ENCODE measurements at places on chromosomes 16 and 17.

GRCh38 chr16:88456356-88457292, 3.5 kb downstream of the ZFPM1 start:
- DNase-seq: no peak

GRCh38 chr17:17200831-17201230, 5.3 kb downstream of the PLD6 start:
- DNase-seq: no peak

GRCh38 chr16:76976101-76976500, 214.9 kb upstream of the MON1B start:
- DNase-seq: no peak

DNA sequence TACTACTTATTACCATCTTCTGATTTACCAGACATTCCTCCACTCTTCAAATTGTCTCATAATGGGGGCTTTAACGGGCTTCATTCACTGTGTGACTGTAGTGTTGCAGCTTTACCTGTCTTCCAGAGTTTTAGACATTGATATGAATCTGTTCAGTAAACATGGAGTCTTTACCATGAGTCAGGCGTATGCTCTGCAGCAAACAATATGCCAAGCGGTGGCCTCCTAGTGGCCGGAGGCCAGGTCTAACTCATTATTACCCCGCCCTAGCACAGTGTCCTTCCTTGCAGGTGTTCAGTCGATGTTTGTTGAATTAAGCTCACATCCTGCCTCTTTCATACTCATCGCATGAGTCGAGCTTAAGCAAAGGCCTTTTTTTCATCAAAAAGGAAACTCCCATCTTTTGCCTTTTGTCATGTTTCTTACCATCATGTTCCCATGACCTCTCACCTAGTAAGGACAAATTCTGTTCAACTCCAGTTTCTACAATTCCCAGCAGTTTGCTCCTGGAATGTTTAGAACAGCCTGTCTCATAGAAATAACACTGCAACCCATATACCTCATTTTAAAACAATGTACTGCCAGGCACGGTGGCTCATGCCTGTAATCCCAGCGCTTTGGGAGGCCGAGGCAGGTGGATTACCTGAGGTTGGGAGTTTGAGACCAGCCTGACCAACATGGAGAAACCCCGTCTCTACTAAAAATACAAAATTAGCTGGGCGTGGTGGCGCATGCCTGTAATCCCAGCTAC, 39.4 kb downstream of the TUBD1 start:
- no peak for DNase-seq

- DNase-seq: peak; percentile 2
These were observed 15.6 kb downstream of the RFWD3 start for GRCh38 chr16:74650966-74651567.

DNA sequence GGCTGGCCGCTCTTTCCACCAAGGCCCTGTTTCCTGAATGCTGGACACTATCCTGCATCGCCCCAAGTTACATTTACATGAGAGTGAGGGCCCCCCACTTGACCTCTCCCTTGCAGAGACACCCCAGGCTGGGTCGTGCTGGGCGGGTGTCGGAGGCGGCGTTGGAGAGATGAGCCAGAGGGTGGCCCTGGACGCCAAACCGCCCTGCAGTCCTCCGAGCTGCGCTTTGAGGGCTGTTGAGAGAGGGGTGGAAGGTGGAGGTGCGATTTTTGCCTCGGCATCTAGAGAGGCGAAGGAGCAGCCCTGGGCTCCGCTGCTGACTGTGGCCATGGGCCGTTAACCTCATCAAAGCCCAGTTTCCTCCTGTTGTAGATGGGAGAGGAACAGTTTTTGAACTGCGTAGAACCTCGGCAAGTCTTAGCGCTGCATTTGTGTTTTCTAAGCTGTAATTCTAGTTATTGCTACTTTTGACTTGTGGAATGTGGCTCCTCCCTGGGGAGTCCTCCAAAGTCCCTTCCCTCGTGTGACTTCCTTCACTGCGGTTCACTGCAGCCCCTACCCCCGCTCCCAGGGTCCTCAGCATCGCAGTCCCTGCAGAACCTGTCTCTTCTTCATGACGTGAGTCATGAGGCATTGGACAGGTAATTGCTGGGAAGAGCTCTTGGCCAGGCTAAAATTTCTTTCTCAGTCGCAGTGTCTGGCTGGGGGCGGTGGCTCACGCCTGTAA, 986 bp upstream of the ELOB start:
- DNase-seq: no peak

DNA sequence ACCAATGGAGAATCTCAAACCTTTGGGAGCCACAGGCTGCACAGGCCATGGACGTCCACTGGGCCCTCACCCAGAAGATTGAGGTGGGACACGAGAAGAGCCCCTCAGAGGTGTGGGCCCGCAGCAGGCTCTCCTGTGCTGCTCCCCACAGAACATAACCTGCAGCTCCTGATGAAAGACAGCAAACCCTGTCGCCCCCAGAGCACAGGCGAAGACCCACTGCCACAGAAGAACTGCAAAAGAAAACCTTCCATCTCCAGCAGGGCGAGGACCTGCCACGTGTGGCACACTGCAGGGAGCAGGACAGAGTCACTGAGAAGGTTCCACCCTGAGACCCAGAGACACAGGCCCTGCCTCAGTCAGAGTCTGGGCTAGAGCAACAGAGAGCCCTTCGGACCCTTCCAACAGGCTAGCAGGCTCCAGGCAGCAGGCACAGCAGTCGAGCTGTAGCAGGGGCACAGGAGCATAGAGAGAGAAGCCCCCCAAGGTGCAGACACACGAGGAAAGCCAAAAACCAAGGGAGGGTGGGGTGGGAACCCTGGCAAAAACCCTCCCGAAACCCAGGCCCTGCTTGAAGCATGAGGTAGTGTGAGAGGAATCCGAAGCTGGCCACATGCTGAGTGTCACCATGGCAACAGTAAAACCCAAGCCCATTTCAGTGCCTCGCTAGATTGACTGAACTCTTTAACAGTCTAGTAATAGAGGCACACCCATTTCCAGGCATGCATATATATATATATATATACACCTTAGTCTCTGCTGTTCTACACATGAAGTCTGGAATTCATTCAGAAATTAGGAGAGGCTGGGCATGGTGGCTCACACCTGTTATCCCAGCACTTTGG, 60.0 kb upstream of the CHMP6 start:
- peak; percentile 12 for DNase-seq

GRCh38 chr16:270381-271255, 5.1 kb downstream of the RGS11 start:
- DNase-seq: no peak

DNA sequence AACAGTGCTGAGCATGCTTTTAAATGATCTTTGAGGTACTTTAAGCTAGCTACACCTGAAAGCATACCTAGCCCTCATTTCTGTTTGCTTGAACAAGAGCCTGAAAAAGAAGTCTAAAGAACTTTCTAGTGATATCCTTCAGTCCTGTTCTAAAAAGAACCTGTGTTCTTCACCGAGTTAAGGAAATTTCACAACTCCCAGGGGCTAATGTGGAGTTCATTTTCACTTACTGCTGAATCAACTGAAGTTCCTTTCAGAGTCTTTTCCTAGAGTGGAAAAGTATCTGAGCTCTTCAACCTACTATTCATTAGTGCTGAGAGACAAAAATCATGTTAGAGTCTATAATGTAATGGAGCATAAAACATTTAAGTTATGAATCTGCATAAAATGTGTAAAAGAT, 66.9 kb downstream of the CHD9 start:
- DNase-seq: no peak

- DNase-seq: no peak
These were observed 668 bp downstream of the USP36 start for GRCh38 chr17:78839762-78840529.

DNA sequence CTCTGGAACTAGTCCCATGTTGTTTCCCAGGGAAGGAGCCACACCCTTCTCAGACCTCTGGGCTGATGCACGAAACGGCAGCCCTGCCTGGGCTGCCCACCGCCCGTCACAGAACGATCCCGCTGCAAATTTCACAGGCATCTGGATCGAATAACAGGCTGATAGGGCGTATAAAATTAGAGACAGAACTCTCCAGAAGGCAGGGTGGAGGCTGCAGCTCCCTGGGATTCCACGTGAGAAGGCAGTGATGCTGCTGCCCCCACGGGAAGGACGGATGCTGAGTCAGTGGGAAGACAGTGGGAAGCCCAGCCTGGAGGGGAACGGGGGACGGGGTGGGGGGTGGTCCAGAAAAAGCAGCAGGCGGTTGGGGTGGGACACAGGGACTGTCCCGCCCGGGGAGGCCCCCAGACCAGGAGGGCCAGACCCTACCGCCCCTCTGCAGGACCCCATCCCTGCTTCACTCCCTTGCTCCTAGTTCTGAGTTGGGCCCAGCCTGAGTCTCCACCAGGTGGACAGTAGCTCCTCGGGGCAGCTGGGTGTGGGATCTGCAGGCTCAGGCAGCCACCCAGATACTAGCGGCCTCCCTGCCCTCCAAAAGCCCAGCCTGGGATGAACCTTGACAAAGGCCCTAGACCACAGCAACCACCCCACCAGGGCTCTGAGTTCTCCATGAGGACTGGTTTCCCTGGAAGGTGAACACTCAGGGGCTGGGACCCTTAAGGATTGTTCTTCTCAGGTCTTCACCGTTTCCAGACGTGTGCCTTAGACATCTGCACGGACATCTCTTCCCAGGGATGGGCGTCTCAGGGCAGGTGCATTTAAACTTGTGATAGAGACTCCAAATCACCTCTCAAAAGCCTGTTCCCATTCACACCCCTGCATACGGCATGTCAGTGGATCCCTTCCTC, 117.8 kb downstream of the METRNL start:
- no peak for DNase-seq

DNA sequence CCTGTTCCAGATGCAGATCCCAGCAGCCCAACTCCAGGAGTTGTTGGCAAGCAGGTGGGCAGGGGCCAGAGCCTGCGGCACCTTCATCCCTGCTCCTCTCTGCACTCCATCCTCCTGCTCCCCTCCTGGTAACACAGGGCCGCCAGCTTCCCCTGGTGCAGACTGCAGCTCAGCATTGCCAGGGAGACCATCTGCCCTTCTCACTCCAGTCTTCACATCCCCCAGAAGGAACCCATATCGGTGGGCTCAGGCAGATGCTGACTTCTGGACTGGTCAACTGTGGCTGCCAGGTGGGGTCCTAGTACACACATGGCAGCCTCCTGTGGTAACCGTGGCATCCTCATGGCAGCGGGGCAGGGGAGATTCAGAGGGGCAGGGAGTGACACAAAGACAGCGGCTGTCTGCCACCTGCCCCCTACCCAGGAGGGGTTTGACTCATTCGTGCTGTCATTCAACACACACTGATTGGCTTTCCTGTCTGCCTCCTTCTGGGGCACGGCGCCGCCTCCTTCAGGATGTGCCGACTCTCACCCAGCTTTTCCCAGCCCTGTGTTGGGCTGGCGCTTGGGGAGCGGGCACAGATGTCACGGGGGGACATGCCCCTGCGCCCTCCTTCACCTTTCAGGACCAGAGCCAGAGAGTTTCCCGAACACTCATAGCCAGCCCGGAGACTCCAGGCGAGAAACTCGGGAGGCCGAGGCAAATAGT, 120.9 kb downstream of the CMIP start:
- DNase-seq: no peak

DNA sequence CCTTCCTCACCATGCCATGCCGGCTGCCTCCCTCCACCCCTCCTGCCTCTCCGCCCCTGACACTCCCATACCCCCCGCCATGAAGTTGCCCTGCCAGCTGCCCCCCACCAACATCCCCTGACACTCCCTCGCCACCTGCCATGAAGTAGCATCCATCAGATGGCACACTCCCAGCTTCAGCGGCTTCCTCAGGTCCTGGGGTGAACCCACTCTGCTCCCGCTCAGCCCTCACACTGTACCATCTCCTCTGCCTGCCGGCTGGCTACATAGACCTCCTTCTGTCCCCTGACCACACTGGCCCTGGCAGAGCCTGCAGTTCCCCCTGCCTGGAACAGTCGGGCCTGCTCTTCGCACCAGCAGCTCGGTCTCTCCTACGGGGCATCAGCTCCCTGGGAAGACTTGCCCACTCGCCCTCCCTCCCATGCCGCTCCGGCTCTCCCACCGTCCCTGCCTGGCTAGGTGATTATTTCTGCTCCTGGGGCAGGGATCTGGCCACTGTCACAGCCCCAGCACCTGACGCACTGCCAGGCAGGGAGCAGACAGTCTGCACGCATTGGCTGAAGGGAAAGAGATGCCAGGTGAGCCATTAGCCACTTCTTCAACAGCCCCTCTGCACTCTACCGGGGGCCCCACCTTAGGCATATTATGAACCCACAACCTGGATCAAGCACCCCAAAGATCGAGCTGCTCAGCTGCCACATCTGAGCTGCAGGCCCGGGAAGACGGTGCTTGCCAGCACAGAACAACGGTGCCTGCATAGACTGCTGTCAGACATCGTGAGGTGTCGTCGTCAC, 9.0 kb downstream of the CANT1 start:
- no peak for DNase-seq

DNA sequence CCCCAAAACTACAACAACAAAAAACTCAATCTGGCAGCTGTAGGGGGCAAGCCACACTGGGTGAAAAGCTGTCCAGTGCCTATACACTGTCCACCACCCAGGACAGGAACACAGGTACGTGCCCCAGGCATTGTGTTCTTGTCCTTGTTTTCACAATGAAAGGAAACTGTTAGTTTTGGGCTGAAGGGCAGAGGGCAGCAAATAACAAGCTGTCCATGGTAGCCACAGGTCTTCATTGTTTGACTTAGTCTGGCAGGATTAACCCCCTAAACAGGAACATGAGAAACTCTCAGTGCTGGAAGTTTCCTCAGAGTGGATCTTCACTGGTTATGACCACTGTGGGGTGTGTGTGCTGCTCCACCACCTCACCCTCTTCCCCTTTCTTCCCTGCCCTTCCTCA, 224.6 kb upstream of the N4BP1 start:
- DNase-seq: no peak

GRCh38 chr16:11613381-11614303, 26.9 kb upstream of the LITAF start:
- DNase-seq: no peak

DNA sequence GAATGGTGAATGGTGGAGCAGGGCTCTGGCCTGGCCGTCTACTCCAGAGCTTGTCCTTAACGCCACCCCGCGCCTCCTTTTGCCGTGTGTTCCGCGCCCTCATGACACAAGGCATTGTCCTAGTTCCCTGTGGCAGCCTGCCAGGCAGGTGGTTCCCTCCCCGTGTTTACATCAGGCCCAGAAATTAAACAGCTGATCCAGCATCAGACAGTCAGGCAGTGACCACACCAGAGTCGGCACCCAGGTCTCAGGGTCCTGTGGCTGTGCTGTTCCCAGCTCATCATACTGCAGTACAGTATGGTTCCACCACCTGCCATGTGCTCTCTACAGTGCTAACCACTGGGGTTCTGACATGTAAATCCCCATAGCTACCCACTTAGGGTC, 119.7 kb downstream of the RAB11FIP4 start:
- no peak for DNase-seq

All from HCT116 (cell line).